ENCODE measurements at places on chromosomes 11 and 22.

DNA sequence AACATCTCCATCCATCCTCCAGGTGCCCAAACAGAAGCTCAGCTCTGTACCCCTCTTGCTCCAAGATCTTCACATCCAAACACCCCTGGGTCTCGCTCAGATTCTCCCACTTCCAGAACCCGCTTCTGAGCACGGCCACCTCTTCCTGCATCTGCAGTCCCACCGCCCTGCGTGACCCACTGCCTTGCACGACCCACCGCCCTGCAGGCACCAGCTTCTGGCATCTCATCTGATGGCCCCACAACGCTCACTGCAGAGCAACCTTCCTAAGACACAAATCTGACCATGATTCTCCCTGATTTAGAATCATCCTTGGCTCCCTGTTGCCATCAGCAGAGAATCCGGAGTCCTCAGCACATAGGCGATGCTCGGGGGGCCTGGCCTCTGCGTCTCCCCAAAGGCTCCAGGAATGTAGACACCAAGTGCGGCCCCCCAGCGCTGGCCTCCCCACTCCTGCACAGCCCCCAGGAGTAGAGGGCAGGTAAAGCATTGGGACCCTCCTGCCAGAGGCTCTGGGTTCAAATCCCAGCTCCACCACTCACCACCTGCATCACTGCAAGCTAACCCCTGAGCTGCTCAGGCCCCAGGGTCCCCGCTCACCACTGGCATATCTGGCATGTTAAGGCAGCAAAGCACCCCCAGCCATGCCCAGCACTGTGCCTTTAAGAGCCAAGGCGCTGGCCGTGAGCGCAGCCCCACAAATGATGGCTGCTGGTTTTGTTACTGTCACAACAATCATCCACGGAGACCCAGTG is 459.3 kb downstream of the BRD1 start:
- no peak for DNase-seq

GRCh38 chr11:103997082-103997481 is 39.4 kb upstream of the DDI1 start:
- no peak for DNase-seq

GRCh38 chr11:131311776-131312514 is 58.5 kb upstream of the NTM start:
- DNase-seq = no peak

DNA sequence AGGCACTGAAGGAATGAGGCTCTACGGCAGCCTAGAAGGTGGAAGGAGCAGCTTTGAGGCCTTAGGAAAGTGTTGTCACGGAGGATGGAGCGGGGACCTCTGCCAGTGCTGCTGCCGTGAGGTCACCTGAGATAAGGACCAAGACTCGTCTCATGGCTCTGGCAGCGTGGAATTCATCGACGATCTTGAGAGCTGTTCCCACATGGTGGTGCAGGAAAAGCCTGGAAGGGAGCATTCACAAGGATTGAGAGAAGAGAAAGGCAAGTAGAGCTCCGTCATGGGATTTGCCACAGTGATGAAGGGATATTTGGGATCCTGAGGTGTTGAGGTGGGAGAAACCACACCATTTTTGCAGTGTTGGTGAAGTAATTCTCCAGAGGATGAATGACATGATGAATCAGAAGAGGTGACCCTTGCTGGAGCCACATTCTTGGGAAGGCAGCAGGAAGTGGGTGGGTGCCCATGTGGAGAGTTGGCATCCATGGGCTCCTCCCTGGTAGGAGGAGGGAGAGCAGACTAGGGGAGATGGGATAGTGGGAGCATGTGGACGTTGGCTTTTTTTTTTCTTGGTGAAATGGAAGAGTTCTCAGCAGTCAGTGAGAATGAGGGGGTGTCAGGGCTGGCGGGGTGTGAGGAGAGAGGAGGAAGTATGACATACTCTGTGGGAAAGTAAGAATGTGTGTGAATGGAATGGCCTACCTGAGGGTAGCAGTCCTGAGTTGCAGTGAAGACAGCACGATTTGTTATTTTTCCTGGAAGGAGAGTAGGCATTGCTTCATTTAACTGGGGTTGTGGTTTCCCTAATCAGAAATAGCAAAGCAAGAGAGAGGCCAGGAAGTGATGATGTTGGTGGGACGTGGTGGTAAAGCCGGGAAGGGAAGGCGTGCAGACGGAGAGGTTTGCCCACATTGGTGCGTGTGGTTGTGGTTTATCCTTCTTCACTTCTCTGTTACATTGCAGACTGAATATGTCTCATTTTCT is 11.1 kb downstream of the PPP6R3 start:
- DNase-seq = peak; percentile 79

DNA sequence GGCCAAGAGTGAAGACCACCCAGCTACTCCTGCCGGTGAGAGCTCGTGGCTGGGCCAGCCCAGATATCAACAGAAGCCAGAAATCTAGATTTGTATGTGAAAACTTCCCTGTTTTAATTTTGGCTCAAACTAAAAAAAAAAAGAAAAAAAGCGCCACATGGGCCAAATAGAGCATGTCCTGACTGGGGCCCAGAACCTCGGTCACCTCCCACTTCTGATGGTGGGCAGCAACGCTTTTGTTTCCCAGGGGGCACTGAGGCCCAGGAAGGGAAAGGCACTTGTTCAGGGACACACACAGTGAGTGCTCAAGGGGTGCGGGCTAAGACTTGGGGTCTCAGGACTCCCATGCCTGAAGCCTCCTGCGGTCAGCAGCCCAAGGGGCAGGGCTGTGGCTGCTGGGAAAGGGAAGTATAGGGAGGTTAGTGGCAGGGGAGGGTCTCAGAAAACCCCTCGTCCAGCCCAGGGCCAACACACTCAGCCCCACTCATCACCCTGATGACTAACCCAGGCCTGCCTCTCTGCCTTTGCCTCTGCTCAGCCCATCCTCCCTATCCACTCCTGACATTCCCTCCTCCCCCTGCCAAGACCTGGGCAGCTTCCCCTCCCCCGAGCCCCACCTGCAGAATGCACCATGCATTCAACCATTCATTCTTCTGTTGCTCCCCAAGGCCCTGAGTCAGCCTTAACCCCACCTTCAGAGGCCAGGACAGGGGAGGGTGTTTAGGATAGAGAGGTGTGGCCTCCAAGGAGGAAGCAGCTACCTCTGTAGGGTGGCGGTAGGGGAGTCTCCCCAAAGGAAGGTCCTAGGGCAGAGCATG is 30.0 kb upstream of the TCF20 start:
- peak; percentile 76 for DNase-seq

DNA sequence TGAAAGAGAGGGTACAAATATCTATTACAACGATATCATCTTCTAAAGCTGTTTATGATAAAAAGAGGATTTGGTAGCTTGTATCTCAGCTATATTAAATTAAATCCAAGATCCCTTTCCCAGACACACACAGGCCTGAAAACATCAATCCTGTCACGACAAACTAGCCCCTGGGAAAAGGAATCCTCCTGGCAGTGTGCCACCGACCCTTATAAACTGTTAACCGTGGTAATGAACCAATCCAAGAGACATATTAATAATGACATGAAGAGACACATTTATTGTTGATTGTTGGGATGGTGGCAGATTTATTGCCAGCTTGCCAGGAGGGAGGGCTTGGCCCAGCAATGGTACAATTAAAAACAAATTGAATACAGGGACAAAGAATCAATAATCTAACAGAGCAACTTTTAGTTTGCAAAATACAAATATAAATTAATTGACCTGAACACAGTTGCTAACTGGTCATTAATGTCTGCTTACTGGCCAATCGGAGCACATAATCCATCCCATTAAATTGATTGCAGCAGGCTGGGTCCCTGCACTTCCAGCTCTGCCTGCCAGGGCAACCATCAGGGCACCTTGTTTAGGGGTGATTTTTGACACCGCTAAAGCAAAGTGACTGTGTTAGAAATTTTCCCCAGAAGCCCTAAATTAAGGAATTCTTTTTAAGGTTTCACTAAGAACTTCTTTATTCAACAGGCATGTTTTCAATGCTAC is 887.6 kb downstream of the OPCML start:
- no peak for DNase-seq

GRCh38 chr22:22744412-22745224 is 100.2 kb downstream of the GGTLC2 start:
- DNase-seq = no peak

- no peak for DNase-seq
Measured at GRCh38 chr11:123318623-123319022, 111.4 kb upstream of the GRAMD1B start.

DNA sequence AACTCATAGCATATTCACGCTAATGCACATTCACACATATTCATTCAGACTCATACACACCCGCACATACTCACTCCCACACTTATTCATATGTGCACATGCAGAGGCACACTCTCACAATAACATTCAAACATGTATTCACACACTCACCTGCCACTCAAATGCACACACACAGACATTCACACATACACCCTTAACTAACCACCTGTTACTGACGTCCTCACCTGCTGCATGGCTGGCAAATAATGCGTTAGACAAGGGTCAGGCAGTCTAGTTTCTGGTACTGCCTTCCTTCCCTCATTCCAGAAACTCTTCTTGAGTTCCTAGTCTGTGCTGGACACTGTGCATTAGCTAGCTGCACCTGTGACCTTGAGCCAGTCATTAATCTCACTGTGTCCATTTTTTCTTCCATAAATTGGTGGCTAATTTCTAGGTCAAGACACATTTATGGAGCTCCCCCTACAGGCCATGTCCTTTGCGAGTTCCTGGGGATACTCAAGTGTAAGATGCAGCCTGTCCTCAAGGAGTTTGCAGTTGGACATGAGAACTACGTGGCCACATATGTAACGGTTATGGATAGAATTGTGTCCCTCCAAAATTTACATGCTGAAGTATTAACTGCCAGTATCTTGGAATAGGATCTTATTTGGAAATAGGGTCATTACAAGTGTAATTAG is 34.5 kb upstream of the SEZ6L start:
- no peak for DNase-seq

DNA sequence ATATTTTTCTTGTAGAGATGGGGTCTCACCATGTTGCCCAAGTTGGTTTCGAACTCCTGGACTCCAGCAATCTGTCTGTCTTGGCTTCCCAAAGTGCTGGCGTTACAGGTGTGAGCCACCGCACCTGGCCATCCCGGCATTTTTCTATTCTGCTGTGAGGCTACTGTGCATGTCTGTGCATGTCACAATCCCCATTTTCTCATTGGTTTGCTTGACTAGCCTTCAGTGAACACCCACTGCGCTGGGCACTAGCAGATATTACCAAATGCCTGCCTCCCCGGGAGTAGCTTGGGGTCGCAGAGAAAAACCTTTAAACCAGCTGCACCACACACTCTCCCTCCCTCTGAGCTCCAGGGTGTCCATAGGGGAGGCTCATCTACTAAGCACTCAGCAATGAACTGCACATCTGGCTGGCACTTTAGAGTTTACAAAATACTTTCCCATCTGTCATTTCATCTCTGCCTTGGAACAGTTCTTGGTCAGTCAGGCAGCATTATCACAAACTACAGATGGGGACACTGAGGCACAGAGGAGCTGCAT is 4.9 kb downstream of the CSNK1E start:
- DNase-seq = no peak

DNA sequence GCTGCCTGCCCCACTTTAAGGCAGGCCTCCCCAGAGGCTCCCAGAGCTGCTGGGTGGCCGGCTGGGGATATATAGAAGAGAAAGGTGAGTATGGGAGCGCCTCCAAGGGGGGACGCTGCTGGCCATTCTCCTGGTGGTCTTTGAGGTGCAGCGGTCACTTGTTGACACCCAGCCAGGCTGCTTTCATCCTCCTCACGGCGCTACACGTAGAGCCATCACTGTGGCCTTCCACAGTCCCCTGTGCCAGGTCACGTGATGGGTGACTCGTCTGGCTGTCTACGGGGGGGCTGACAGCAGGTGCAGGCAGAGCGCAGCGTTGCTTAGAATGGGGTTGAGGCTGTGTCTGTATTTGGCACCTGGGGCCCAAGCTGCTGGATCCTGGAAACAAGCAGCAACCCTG is 1.9 kb downstream of the ACR start:
- no peak for DNase-seq

DNA sequence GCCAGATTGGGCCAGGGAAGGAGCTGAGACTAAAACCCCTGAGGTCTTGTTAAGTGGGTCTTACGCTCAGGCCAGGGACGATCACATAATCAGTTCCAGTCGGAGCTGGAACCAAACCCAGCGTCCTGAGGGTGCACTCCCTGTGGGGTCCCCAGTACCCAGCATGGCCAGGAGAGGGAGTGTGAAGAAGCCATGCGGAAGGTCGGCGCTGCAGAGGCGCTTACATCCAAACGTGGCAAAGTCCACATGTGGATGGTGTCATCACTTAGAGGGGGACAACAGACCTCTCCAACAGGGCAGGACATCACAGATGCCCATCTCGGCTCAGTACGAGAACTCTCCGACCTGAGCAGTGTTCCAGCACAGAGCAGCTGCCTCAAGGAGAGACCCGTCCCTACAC is 8.3 kb downstream of the ATP5MGL start:
- DNase-seq = no peak

- DNase-seq = no peak
Measured at GRCh38 chr11:47571895-47572294, 6.5 kb downstream of the PTPMT1 start.

All from activated effector memory CD4-positive, alpha-beta T cell treated with anti-CD3 and anti-CD28 coated beads, Interleukin-2, amount 50 U/mL, for 16 hours (primary cell).